ENCODE measurements at places on chromosomes 5 and 9. TPM values are rescaled to one million over a fixed set of nuclear protein-coding genes. Genes with fewer than 3 reads are reported as not detected.

The MEIKIN gene
- total RNA-seq, result not detected

DNA sequence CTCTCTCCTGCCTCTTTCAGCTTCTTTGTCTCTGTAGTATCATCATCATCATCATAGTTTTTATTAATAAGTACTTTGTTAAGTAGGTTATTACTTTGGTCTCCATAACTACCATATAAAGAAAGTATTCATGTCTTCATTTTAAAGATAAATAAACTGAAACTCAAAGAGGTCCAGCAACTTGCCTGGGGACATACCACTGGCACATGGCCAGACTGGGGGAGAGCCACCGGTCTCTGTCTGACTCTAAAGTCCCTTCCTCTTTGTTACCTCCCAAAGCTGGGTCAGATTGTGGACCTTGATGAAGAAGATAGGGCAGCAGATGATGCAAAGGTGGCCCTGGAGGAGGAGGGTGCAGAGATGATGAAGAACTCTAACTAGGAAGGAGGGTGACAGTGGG, 8.5 kb downstream of the CDX1 start:
- no peak for DNase-seq

DNA sequence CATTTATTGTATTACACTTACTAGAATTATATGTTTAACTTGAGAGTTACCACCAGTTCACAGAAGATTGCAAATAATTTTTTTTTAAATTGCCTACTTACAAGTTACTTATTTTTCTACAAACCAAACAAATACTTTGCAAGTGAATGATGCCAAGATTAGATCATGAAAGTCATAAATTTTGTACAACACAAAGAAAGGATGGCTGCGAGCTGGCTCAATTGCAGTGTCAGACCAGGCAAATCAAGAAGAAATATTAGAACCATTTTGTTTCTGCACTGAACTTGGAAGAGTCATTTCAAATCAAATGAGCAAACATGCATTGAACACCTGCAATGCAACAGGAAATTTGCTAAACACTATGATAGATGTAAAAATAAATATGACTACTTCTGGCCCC, 97.3 kb downstream of the PLCXD3 start:
- DNase-seq, result no peak

- DNase-seq, result no peak
These were observed 176.8 kb downstream of the ISOC1 start for GRCh38 chr5:129271308-129271707.

DNA sequence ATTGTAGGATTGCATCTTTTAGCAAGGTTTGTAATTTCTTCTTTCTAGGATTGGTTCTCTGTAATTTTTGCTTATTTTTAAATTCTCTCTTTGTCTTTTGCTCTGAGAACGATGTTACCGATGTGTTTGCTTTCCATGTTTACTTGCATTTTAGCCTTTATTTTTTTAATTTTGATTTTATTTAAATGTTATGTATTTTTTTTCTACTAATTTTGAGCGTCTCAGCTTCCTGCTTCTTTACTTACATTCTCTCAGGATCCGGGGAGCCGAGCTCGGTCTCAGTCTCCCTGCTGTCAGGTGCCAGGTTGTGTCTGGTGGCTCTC, 20.9 kb downstream of the ANXA2R start:
- no peak for DNase-seq

DNA sequence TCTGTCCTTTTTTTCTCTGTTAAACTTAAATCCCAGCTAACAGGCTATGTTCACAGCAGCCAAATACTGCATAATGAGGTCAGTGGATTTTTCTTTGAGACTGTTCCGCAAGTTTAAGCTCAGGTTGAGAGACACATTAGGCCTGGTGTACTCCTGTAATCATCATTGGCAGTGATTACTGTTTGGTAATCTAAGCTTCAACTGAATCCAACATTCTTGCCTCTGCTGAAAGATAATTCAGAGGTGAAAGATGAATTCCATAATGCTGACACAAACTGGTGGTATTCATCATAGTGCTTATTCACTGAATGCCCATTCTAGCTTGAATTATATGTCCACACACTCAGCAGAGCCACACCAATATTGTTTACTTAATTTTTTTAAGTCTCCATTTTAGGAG, 108.5 kb downstream of the NFIB start:
- no peak for DNase-seq

The SPAAR gene
- total RNA-seq, result not detected

- no peak for DNase-seq
These were observed 107.3 kb downstream of the ADAMTS2 start for GRCh38 chr5:179237770-179238627.

DNA sequence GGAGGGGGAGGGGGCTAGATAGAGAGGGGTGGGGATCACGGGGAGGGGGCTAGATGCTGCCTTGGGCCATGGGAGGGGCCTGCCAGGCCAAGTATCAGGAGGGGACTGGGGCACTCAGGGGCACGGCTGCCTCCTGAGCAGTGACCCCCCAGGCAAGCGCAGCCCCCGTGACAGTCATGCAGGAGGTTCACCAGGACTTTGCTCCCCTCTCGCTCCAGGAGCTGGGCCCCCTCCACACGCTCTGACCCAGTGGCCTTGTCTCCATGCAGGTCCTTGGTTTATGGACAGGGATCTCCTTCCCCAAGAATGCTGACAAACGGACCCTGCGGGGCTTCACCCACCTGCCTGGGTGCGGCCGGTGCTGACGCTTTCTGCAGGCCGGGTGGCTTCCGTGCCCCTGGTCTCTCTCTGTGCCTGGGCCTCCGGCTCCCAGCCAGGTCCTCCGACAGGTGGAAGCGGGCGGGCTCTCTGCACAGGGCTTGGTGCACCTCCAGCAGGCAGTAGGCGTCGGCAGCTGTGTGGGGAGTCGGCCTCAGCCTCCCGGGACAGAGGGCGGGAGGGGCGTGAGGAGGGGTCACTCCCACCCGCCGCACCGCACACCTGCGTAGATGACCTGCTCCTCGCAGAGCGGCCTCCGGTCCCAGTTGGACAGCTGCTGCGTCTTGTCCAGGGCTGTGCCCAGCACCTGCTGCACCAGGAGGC, 46.8 kb upstream of the NRARP start:
- no peak for DNase-seq

DNA sequence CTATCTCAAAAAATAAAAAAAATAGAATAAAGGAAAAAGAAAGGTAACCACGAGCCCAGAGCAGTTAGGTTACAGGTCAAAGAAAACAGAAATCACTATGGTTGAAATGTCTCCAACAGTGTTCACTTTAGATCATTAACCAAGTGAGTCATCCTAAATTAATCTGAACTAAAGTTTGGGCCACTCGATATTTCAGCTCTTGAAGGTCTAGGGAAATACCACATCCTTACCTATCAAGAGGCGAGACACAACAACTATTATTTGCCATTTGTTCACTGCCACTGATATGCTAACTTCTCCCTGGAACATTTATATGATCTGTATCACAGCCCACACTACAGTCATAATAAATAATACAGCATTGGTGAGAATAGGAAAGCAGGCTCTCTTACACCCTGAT, 111.3 kb upstream of the NR5A1 start:
- DNase-seq, result no peak

GRCh38 chr5:17396247-17396646, 101.8 kb upstream of the TAF11L2 start:
- DNase-seq, result no peak

The CAMK2A gene
- not detected for total RNA-seq

The CEL gene
- total RNA-seq, result 2.4 TPM

The TTLL11 gene
- total RNA-seq, result 3.3 TPM
